ENCODE measurements at places on chromosomes 2 and 18.

DNA sequence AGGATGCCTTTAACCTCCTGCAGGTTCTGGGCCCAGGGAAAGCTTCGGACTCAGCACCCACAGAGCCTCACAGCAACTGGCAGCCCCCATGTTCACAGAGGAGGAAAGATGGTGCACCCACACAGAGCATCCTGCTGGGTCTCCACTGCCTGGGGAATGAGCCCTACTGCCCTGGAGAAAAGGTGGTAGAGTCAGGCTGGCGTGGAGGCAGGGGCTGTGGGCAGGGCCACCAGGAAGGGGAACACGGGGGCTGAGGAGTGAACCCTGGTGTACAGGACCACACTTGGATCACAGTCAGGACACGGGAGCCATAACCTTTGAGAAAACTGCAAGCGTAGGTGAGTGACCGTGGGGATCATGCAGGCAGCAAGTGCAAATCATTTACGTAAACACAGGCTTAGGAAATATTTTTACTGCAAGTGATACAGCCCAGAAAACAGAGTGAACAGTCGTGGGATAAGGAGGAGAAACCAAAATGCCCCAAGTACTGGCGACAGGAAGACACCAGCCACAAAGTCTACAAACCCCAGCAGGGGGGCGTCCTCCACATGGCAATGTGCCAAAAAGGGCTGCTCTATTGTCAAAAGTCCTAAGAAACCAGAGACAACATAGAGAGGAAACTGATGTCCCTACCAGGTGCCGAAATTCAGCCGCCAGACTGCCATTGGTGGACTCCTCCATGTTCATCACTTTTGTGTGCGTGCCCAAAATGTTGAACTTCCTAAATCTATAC is 27.6 kb downstream of the STAT1 start:
- no peak for DNase-seq

DNA sequence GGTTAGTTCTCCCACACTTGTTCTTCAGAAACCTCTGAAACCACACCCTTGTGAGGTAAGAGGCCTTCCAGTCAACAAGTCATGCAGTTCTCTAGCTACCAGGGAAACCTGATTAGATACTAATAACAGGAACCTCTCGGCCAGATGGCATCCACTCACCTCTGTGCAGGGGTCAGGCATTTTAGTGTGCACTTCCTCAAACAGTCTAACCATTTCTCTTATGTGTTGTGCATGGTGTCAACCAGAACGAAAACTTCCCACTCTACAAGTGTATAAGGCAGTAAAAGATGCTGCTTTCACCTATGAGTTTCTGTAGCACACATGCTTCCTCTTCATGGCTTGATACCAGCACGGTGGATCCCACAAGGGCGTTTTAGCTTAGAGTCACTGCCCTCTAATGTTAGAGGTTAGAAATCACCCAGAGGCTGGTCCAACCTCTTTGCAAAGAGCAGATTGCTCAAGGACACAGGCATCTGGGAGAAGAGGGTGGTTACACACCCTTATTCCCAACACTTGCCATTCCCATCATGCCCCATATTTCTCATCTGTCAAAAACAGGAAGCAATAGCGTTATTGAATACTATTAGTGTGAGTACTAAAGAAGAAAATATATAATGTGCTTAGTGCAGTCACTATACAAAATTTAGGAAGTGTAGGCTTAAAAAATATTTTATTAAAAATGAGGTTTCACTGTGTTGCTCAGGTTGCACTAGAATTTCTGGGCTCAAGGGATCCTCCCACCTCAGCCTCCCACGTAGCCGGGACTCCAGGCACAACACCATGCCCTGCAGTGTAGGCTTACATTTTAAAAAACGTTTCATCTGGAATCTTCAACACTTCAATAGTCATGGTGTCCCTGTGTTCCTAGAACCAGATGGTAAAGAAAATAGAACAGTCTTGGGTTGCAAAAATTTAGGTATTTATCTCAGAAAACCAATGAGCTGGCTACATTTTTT is 34.5 kb upstream of the RAB31 start:
- no peak for DNase-seq

DNA sequence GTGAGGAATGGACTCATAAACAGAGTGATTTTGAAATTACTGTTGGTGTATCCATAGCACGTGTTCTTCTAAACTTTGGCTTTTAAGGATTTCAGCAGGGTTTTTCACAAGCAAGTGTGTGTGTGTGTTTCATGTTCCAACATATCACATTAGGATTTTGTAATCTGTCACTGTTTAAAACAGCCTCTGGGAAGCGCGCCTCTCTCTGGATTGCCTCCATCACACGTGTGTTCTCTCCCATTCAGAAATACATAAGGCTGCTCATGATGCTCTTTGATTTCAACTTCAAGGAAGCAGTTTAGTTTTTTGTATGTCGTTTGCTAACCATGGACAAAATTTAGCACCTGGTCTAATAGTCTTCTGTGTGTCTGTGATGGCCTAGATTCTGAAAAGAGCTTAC is 370.4 kb downstream of the MTX2 start:
- DNase-seq: no peak

DNA sequence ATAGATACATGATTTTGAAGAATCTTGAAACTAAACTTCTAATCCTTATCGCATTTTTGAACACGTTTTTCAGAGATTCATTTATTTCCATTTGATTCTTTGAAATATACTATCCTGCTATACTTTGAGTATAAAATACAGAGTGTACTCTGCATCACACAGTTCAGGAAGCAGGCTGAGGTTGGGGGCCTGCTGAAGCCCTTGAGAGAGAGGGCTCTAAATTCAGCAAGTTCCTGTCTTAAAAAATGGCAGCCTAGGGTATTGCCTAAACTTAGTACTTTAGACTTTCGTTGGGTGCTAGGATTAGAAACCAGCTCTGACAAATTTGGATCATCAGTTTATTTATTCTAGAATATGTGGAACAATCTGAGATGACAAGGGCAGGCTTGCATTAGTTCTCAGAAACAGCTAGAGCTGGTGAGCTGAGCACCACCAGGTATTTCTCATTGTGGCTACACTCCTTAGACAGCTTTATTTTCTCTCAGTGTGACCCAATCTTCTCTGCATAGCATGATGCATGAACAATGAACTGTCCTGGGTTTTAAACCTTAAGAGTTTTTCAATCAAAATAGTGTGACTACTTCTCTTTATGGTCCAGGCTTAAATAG is 49.1 kb downstream of the TFPI start:
- no peak for DNase-seq

GRCh38 chr2:64324746-64325410 is 129.1 kb upstream of the LGALSL start:
- no peak for DNase-seq

- DNase-seq: no peak
Measured at GRCh38 chr2:24730481-24730880, 62.7 kb downstream of the PTRHD1 start.

- no peak for DNase-seq
Measured at GRCh38 chr2:71801969-71802368, 345.7 kb downstream of the CYP26B1 start.

DNA sequence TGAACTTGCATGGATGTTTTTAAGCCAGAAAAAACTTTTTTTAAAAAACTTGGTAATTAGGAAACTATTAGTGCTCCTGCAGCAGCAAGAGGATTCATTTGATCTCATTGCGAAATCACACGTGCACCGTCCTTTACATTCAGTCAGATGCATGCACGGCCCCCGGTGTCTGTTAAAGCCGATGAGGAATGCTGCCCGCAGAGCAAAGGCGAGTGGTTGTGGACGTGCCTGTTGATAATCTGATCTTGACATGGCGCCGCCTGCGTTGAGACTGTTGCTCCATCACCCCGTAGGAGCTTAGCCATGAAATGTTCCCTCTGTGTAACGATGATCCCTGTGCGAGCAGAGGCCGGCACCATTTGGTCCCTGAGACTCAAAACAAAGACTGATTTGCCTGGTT is 300.0 kb downstream of the GBX2 start:
- no peak for DNase-seq

DNA sequence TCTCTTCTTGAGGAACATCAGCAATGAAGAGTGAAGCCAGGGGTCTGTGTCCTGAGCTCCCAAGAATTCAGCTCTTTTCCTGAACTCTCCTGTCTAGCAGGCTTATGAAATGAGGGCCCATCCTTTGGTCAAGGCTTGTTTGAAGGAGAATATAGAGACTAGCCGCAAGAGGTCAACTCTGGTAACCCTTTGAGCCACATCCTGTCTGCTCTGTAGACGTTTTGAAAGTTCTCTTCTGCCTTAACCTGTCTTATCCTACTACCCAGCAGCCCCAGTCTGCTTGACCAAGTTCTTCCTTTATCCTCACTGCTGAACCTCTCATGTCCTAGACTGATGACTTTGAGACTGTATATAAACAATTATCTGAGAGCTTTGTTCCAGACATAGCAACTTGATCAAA is 5.4 kb downstream of the SEMA4F start:
- DNase-seq: no peak

- no peak for DNase-seq
Measured at GRCh38 chr2:187383043-187383800, 64.8 kb downstream of the CALCRL start.

DNA sequence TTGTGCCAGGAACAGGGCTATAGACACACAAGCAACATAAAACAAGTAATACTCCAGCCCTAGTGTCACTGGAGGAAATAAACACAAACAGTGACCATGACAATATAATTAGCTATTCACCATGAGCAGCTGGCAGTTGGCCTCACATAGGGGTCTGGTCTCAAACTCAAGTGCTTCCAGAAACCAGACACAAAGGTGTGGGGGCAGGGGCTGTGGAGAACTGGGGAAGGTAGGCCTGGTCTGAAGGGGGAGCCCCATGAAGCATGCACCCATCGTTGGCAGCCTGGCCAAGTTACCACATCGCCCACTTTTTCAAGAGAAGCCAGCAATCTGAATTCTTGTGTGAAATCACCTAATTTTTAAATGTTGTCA is 49.5 kb upstream of the SP3 start:
- DNase-seq: no peak

GRCh38 chr2:30414961-30415360 is 32.1 kb upstream of the LCLAT1 start:
- DNase-seq: no peak

DNA sequence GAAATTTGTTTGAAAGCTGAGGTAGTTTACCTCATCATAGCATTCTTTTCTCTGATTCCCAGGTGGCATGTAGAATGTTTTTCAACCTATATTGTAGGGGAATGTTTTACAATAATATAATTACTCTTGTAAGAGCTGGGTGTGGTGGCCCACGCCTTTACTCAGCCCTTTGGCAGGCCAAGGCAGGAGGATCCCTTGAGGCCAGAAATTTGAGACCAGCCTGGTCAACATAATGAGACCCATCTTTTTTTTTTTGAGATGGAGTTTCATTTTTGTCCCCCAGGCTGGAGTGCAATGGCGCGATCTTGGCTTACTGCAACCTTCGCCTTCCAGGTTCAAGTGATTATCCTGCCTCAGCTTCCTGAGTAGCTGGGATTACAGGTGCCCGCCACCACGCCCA is 3.6 kb downstream of the USP39 start:
- DNase-seq: no peak

DNA sequence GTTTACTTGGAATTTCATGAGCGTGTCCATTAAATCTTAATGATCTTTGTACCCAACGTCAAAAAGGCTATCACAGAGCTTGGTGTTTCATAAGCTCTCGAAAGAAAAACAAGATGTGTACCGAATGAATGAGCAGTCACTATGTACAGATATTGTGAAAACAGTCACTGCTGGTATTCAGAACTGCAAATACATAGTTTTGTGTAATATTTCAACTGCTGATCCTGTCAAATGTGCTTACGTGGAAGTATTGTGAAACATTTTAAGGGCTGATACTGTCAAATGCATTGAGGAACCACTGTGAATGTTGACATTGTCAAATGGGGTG is 184.2 kb upstream of the KLHL29 start:
- DNase-seq: no peak

DNA sequence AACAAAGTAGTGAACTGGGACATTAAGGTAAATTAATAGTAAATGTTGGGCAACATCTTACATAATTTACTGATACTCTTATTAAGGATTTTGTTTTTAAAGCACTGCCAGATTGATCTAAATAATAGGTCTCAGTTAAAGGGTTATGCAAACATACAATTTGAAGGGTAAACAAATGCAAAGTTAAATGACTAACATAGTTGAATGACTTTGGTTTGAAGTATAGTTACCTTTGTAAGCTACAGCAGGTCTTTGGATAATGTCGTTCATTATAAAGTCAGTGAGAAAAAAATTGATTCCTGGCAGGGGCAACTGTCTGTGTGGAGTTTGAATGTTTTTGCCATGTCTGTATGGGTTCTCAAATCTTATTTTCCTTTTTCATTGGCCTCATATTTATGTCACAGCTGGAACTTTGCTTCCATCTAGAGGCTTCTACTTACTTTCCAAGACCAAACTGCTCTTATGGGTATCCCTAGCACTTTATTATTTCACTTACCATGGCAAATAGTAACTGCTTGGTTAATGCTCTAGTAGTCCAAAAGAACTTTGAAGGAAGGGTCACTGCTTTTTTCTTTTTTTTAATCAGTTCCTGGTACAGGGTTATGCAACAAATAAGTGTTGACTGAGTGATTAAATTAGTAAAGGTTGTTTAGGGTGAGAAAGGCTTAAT is 107.8 kb downstream of the NBEAL1 start:
- DNase-seq: no peak

GRCh38 chr2:86491088-86491487 is 49.9 kb downstream of the KDM3A start:
- DNase-seq: no peak

DNA sequence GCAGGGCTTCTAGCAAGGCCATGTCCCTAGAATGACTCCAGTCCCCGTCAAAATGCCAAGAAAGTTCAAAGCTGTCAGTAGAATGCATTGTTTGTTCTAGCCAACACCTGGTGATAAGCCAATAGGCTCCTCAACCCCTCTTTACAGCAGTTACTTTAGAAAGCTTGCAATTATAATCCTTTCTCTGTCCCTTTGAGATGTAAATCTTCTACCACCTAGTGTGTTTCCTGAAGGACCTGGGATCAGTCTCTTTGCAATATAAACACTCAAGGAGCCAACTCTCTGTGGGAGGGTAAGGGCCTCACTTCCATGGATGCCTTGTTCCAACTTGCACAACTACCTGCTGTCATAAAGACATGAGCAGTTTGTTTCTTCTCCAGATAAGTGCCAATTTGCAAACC is 301.8 kb downstream of the NBAS start:
- DNase-seq: no peak

- DNase-seq: no peak
Measured at GRCh38 chr18:61093965-61094364, 239.3 kb upstream of the CDH20 start.

DNA sequence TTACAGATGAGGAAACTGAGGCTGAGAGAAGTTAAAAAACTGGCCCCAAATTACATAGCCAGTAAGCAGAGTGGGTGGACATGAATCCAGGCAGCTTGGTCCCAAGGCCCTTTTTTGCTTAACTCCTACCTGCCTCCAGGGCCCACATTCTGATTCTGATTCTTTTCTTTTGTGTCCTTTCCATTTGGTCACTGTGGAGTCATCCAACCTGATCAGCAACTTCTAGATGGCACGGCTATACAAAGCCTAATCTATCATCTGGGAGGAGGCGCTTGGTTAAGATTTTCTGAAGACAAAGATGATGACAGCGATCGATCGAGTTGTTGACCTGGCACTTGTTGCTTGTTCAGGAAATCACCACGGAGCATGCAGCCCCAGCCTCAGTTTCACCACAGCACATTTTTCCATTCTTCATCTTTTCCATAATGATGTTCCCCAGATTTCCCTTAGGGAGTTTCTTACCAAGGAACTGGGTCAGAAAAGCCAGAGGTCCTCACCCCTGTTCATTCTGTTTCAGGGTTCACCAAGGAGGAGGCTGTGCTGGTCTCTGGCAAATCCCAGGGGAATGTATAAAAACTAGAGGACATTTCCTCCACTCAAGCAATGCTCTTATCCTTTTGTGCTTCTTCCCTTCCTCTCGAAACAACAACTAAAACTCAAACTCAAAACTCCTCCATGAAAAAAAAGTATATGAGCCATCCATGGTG is 6.9 kb upstream of the IGFBP2 start:
- no peak for DNase-seq

Measured in activated T-cell treated with anti-CD3 and anti-CD28 coated beads, Interleukin-2, amount 50 U/mL, for 1 hour (primary cell).